ENCODE measurements at places on chromosomes 3 and 15. TPM values are rescaled to one million over a fixed set of nuclear protein-coding genes. Genes with fewer than 3 reads are reported as not detected.

SNTN gene
- total RNA-seq, result not detected

PML gene
- total RNA-seq, result 39.2 TPM

GOLGA8J gene
- not detected for total RNA-seq

EPHB3 gene
- total RNA-seq, result 0.89 TPM

All from bronchus fibroblast of lung (primary cell).